Ureter (tissue), 1 donor: ENCODE measurements at places on chromosomes 3 and 15. TPM values are rescaled to one million over a fixed set of nuclear protein-coding genes. Genes with fewer than 3 reads are reported as not detected.

DNA sequence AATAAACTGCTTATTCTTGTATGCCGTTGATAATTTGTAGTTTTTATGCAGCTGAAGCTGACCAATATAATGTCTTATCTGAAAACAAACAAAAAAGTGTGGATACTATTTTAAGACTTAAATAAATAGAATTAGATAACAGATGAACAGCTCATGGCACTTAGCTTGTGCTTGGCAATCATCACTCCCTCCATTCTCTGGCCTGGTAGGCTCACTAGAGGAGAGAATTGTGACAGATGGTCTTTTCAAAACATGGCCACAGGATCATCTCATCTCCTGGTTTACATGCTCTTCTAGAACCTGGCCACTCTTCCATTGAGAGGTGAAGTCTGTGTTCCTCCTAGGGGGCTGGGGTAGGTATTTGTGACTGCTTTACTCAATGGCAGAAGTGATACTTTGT is 58.4 kb upstream of the RBP1 start:
- DNase-seq: no peak

GRCh38 chr15:93467337-93467736 is 378.3 kb upstream of the RGMA start:
- DNase-seq: peak; percentile 56

DNA sequence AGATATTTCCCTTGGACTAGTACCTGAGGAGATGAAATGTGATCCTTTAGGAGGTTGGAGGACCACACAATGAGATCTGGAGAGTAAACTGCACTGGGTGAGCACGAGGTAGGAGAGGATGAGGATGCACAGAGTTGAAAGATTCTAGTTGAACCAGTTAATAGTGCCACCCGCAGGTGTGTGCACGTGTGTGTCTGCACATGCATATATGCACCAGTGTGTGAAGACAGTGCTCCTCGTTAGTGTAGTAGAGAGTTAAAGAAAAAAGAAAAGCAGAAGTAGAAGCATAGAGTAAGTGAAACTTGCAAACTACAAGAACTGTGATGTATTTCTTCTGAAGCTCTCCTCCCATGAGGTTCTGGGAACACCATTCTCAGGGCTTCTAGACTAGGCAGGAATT is 8.4 kb downstream of the MED12L start:
- DNase-seq: no peak

GRCh38 chr3:59027607-59028006 is 22.2 kb downstream of the CFAP20DC start:
- DNase-seq: no peak

The NCBP2 gene
- total RNA-seq: 80.9 TPM

The FMN1 gene
- total RNA-seq: 16.1 TPM
